ENCODE measurements at places on chromosomes 3 and 15.

DNA sequence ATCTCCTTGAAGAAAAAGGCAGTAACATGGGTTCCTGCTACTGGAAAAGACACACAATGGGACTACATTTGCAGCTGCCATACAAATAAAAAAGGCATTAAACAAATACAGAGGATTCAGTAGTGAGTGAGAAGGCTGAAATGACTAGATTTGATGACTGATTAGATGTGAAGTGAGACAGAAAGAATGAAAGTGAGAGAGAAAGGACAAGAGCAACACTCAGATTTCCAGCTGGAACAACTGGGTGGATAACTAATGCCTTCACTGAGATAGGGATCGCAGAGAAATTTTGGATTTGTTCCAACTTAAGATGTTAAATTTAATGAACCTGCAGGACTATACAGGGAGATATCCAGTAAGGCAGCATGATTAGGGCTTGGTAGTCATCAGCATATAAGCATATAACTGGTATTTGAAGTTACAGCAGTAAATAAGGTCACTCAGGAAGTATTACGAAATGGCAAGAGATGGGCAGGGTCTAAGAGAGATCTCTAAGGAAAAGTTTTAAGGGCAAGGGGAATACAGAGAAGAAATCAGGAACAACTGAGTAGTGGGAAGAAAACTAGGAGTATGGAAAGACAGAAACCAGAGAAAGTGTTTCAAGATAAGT, 8.2 kb downstream of the OSBPL11 start:
- no peak for DNase-seq

- DNase-seq: no peak
Measured at GRCh38 chr3:24457719-24458118, 36.9 kb downstream of the THRB start.

GRCh38 chr15:99435877-99436541, 129.8 kb upstream of the MEF2A start:
- no peak for DNase-seq

DNA sequence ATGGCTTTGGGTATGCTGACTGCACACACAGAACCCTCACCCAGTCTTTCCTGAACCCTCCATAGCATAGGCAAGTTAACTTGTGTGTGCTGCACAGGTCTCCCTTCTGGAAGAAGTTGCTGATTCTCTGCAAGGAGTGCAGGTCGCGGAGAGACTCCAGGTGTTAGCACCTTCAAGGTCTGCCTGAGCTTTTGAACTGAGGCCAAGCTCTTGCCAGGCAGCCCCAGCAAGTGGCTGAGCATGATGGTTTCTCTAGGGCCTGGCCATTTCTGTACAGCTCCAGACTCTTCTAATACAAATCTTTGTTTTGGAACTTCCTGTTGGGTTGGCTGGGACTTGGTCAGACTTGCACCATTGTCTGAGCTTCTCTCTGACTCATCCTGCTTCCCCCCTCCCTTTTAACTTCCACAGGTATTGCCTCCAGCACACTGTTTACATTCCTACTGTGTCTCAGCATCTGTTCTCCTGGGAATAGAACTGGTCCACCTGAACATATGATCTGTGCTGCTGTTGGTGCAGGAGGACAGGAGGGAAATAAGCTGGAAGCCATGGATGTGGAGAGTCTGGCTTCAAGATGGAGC, 53.3 kb downstream of the KY start:
- no peak for DNase-seq

GRCh38 chr3:53695324-53695690, 150.9 kb downstream of the CHDH start:
- DNase-seq: no peak

DNA sequence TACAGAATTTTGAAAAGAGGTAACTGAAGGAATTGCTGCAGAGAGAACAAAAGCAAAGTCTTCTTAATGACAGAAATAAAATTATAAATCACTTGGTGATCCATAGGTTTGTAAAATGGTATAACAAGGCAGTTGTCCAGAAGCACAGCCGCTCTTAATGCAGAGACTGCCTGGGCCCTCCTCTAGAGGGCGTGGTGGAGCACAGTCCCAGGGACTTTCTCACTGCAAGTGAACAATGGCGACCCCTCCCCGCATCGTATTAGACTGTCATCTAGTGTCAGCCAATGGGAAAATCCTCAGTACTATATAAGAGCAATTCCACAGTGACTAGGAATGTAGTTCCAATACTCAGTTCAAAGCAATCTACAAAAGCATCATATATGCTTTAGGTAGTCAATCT, 26.4 kb upstream of the ZBED2 start:
- no peak for DNase-seq
